Renal pelvis (tissue), 12 donors: ENCODE measurements at places on chromosomes 12 and 14.

DNA sequence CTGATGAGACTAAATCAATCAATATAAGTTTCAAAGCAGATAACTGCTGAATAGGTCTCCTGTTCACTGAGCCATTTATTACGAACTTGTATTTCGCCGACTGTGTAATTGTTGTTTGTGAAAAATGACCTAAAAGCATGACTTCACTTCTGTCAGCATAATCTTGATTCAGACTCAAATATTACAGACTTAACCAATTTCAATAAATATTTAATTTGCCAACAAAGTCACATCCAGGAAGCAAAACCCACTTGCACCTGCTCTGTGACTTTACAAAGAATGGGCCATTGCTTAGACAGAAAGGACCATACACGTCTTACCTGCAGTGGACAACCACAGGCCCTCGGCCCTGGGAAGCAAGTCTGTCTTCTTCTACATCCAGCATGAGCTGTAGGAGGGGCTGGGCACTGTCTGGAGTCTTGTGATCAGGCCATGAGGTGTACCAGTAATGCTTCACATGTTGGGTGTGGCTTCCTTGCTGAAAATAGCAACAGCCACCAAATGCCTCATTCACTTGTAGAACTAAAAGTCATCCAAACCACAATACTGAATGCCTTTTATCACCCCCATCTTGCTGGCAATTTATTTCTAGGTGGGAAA lies 23.5 kb upstream of the PTPRB start:
- no peak for DNase-seq

GRCh38 chr14:95980402-95980801 lies 58.8 kb upstream of the C14orf132 start:
- no peak for DNase-seq

DNA sequence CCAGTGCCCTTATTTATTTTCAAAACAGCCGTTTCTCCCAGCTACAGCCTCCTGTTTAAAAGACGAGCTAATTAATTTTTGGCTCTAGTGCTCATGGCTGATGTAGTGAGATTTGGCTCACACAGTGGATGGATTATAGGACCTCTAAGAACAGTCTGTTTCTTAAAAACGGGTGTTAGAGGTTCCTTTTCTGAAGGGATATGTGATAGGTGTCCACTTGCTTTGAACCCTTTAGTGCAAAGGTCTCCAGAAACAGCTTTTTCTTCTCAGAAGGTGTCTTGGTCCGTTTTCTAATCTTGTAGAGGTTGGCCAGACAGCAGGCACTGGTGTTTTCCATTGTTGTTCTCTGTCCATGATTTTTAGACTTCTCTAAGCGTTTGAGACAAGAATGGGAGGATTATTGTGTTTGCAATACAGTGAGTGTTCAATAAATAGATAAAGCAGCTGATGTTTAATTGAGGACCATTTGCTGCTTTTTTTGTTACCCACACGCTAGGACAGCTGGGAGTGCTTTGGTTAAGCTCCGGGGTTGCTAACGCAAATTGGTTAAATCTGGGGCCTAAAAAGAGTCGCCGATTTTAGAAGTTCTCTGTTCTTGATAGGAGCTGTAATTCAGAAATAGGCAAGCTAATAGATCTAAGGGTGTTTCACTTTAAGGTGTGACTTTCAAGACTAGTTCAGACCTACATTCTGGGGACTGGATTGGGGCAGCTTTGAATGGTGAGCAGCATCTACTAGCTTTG lies 1.0 kb downstream of the BORCS5 start:
- DNase-seq = no peak

DNA sequence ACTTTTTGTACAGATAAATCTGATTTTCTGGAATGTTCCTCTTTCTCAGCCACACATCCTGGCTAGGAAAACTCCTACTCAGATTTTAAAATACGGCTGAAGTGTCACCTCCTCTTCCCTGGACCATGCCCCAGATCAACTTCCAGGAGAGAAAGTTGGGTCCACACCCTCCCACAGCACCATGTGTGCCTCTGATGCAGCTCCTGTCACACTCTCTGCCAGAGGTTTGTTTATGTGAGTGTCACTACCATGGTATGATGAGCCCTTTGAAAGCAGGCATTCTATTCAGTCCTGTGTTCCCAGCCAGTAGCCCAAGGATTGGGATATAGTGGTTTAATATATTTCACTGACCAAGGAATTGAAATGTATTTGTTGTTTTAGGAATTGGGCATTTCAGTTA lies 287.2 kb upstream of the ATP2B1 start:
- DNase-seq = no peak

- DNase-seq = no peak
These were observed 181.5 kb downstream of the FOXA1 start for GRCh38 chr14:37413504-37414003.

DNA sequence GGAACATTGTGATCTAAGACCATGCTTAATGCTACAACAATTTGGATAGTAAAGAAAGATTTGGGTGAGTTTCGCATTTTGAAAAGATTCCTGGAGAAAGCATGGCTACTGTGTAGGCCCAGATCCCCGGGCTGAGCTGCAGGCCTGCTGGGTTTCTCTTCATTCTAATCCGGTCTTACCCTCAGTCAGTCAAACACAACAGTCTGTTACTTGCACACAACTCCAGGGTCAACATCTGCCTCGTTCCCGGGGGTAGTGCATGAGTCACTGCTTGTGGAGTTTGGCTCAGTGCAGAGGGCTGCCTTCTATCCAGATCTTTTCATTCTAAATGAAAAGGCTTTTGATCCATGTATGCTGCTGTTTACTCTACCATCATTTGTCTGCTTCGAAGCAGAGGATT lies 60.4 kb upstream of the SEL1L start:
- peak; percentile 1 for DNase-seq

GRCh38 chr12:106883426-106883825 lies 72.3 kb upstream of the TMEM263 start:
- no peak for DNase-seq

DNA sequence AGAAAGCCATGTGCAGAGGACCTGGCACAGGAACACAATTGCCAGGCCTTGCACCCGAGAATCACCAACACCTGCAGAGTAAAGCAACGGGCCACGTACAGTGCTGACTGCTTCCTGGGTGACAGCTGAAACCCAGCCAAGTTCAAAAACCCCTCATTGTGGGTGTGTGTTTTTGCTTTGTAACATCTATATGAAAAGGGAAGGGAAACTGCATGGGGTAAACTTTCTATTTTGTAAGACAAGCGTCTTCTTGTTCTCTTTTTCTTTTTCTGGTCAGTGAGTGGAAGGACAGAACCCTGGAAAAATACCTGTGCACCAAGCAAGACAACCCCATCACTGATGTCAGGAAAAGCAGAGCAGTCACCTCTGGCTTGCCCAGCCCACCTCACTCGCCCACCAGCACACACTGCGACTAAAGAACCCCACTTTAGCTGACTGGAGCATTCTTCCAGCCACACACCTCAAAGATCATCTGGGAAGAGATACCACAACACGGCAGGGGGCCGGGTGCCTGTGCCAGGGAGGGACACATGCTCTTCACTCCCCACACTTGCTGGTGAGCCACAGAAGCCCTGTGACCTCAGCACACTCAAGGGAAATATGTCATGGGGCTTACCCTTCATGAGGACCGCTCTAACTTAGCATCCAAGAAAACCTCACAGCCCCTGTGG lies 172.3 kb downstream of the NDUFA12 start:
- DNase-seq = no peak

- no peak for DNase-seq
These were observed 600.5 kb downstream of the RERGL start for GRCh38 chr12:17489452-17489851.

GRCh38 chr12:18898470-18898869 lies 160.6 kb downstream of the CAPZA3 start:
- DNase-seq = no peak

DNA sequence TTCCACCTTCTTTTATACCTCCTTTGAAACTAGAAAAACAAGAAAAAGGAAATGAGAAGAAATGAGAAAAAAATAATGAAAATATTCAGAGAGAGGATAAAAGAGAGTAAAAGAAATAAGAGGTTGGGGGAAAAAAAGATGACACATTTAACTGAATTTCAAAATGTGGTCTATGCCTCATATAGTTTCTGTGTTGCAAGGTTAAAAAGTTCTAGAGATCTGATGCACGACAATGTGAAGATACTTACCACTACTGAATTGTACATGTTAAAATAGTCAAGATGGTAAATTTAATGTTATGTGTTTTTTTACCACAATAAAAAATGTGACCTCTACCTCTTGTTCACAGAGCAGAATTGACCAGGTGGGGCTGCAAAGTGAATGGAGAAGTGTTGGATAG lies 314.8 kb upstream of the OR4E1 start:
- no peak for DNase-seq

DNA sequence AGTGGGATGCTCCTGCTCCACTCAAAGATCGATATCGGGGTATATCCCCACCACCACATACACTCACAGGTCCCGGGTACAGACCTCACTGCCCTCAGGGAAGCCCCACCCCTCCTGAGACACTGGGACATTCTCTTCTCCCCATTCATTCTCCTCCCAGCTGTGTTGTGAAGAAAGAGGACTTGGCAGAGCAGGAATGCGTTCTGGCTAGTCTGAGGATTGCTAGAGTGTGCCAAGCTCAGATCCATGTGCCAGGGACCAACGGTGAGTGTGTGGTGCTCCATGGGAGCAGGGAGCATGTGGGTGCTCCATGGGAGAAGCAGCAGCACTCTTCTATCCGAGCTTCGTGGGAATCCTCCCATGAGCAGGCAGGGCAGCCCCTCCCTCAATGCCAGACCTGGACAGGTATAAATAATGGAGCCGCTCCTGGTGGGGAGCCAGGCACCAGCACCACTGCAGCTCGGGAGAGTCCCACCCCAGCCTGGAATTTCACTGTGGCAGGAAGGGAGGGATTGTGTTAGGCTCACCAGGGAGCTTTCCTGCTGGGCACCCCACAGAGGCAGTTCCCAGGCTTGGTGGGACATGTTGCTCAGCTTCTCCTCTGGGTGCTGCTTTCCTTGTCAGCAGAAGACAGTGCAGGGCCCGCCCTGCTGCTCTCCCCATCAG lies 2.3 kb upstream of the KRT5 start:
- DNase-seq = no peak
